AG08396 (cell line): ENCODE measurements at places on chromosomes 16 and 17.

- DNase-seq = no peak
Measured at GRCh38 chr17:4519361-4519788, 20.7 kb downstream of the SPNS2 start.

DNA sequence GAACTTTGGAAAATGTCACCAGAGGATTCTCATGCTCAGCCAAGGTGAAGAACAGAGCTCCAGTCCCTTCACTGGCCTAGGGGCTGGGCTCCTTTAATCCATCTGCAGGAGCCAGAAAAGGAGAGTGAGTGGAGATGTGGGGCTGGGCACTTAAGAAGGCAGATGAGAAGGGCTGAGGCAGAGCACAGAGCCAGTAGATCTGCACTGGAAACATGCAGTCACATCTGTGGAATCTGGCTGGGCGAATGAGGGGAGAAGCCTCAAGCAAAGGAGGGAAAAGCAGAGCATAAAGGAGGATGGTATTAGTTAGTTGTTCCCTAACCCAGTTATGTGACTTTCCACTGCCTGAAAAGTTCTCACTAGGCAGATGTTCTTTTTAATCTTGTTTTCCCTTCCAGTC, 50.4 kb upstream of the BCAR1 start:
- no peak for DNase-seq

DNA sequence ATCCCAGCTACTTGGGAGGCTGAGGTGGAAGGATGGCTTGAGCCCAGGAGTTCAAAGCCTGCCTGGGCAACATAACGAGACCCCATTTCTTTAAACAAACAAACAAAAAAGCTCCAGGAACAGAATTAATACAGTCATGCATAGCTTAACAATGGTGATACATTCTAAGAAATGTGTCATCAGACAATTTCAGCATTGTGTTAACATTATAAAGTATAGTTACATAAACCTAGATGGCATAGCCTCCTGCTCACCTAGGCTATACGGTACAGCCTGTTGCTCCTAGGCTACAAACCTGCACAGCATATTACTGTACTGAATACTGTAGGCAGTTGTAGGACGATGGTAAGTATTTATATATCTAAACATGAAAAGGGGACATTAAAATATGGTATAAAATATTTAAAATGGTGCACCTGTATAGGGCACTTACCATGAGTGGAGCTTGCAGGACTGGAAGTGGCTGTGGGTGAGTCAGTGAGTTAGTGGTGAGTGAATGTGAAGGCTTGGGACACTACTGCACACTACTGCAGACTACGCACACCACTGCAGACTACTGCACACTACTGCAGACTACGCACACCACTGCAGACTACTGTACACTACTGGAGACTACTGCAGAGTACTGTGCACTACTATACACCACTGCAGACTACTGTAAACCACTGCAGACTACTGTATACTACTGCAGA, 74.6 kb downstream of the TMC6 start:
- DNase-seq = no peak

DNA sequence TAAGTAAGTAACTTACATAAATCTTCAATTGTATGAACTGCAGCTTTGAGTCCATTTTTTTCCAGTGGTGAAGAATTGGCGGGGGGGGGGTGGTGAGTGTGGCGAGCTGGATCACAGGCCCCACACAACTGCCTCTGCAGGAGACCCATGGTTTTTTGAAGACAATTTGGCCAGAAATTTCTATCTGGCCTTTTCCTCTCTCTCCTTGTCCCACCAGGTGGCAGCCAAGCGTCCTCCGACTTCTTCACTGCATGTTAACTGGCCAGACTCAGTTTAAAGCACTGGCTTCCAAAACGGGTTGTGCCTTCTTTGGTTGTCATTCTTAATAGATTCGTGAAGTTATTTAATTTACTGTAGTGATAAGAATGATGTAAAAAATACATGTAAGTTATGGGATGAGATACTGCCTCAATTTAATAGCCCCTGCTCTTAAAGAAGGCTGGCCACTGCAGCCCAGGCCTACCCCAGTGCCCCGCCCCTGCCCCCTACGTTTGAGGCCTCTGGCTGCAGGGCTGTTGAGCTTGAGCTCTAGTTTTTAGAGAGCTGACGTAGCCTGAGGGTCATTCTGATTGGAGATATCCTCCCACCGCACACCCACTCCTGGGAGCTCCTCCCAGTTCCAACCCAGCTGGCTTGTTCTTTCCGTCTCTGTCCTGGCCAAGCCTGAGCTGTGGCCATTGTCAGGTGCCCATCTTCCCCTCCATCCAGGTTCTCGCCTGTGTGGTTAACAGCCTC, 36.4 kb downstream of the AKAP1 start:
- DNase-seq = peak; percentile 71

GRCh38 chr17:38628441-38628840, 22.7 kb upstream of the SRCIN1 start:
- DNase-seq = no peak

DNA sequence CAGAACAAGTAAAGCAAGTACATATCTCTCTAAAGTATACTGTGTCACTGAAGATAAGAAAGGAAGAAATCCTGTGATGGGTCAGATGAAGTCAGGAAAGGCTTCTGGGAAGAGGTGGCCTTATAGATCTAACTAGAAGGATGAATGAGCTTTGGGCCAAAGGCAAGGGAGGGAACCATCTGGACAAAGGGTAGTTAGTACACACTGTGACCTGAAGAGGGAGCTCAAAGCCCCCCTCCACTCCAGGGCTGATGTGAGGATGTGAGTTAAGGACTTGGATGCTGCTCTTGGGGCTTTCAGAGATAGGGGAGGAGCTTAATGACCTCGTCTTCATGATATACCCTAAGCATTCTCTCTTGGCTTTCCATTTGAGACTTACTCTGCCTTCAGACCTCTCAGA, 185.3 kb upstream of the CACNG3 start:
- DNase-seq = peak; percentile 34

- no peak for DNase-seq
Measured at GRCh38 chr17:49001671-49002070, 4.5 kb downstream of the IGF2BP1 start.

GRCh38 chr17:21125862-21126261, 902 bp upstream of the DHRS7B start:
- DNase-seq = no peak

- no peak for DNase-seq
Measured at GRCh38 chr16:85665929-85666328, 22.8 kb downstream of the GINS2 start.

- DNase-seq = no peak
Measured at GRCh38 chr16:31114468-31114867, 3.0 kb upstream of the KAT8 start.

DNA sequence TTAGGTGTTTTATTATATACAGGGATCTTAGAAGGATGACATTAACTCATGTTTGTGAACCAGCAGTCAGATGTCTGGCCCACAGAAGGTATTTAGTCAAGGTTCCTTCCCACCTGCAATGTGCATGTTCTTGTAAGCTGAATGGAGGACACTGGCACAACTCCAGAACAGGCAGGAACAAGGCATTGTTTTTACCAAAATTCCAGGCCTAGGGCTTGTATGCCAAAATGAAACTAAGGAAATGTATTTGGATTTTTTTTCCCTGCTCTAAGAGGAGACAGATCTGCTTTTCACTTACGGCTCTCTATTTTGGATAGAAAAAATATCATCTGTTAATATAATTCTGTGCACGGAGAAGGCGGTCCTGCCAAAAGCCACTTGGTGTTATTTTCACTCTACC, 312.5 kb downstream of the GRIN2A start:
- no peak for DNase-seq

GRCh38 chr17:77670173-77670572, 288.3 kb upstream of the TNRC6C start:
- DNase-seq = no peak

DNA sequence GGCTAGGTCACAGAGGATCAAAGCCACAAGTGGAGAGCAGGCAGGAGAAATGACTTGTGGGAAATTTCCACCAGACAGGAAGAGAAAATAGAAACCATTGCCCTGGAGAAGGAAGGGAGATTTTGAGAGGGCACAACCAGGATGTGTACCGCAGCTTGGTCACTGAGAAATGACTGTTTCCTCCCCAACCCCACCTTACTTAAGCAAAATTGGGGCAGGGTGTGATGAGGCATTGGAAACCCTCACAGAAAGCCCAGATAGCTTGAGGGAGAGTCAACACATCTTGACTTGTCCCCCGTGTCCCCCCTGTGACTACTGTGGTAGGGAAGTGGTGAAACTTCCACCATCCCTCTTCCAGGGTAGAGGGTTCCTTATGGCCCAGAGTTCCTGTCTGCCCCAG, 113.5 kb upstream of the FAM20A start:
- DNase-seq = no peak

DNA sequence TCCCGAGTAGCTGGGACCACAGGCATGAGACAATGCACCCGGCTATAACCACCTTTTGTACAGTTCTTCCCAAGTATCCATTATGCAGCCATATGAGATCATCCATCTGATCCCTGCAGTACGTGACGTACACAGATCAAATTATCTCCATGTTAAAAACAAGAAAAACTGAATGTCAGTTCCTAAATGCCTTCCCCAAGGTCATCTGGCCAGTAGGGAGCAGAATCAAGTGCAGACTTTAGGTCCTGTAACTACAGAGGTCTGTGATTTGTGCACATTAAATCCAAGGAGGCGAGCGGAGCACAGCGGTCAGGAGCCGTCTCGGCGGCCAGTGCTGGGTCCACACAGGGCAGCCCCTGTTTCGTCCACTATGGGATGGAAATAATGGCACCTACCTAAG, 23.7 kb downstream of the ZCCHC14 start:
- no peak for DNase-seq

DNA sequence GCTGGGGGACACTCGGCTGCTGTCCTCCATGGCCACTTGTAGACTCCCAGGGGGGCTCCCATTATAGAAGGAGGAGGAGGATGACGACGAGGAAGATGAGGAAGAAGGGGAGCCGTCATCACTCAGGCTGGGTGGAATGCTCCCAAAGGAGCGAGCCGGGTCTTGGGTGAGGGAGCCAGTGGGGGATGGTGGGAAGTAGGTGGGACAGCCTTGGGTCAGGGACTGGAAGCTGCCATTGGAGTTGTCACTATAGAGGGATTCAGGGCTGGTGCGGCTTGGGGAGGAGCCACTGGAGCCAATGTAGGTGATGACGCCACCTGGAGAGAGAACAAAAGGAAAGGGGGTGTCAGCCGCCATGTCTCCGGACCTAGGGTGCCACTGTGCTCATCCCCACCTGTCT, 3.3 kb downstream of the NR1D1 start:
- no peak for DNase-seq

- DNase-seq = no peak
Measured at GRCh38 chr17:13572581-13572980, 29.1 kb downstream of the HS3ST3A1 start.

DNA sequence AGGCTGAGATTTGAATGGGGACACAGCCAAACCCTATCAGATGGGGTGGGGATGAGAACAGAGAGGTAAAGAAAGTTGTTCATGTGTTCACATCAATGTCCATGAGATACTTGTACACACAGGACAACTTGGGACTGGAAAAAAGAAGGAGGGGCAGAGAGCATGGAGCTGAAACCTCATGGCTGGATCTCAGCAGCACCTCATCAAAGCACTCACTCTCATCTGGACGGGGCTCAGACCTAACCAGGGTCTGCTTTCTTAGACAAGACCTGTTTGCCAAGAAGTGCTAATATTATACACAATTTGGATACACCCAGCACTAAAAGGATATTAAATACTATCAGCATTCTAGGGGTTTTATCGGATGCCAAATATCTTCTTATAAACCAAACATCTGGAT, 399.8 kb downstream of the SLC39A11 start:
- DNase-seq = no peak

GRCh38 chr16:11909653-11910545, 5.9 kb downstream of the GSPT1 start:
- DNase-seq = peak; percentile 41
